Panc1 (cell line): ENCODE measurements at places on chromosomes 11 and 22. TPM values are rescaled to one million over a fixed set of nuclear protein-coding genes. Genes with fewer than 3 reads are reported as not detected.

GRCh38 chr11:109856928-109857327 is 236.3 kb upstream of the ZC3H12C start:
- no peak overlapping the region for H3K4me3 ChIP-seq
- no peak for DNase-seq
- H3K27ac ChIP-seq: no peak overlapping the region
- no peaks in the 10 kb centered on the region for H3K36me3 ChIP-seq
- H3K4me1 ChIP-seq: no peaks in the 10 kb centered on the region

GRCh38 chr11:119085437-119085847 is 761 bp downstream of the HMBS start:
- no peak for DNase-seq
- H3K36me3 ChIP-seq: no peaks in the 10 kb centered on the region; the same call in 1 of the 2 replicates
- peak overlapping the region; percentile 94 for H3K27ac ChIP-seq
- peaks cover 10% of the 10 kb centered on the region for H3K4me1 ChIP-seq
- H3K27me3 ChIP-seq: no peaks in the 10 kb centered on the region

OR8D4 gene
- total RNA-seq: not detected

DNA sequence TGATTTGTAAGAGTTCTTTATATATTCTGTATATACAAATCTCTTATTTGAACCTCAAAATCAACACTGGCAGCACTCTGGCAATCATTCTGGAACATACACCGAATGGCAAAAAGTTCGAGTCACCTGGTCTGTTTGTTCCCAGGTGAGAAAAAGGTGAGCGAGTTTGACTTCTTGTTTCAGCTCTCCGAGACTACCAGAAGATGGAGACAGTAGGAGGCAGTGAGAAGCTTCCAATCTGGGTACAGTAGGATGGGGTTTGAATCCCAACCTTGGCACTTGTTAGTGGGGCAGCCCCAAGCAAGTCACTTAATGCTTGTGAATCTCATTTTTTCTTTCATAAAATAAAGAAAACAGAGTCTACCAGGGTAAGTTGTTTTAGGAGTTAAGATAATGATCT is 76.4 kb downstream of the C2CD3 start:
- peaks cover 21% of the 10 kb centered on the region for H3K36me3 ChIP-seq
- DNase-seq: no peak
- no peaks in the 10 kb centered on the region for H3K27me3 ChIP-seq
- no peak overlapping the region for H3K4me3 ChIP-seq
- no peaks in the 10 kb centered on the region for H3K4me1 ChIP-seq
- H3K27ac ChIP-seq: no peak overlapping the region

VWCE gene
- 0.51 TPM for total RNA-seq
